ENCODE measurements at places on chromosomes 12 and 14.

DNA sequence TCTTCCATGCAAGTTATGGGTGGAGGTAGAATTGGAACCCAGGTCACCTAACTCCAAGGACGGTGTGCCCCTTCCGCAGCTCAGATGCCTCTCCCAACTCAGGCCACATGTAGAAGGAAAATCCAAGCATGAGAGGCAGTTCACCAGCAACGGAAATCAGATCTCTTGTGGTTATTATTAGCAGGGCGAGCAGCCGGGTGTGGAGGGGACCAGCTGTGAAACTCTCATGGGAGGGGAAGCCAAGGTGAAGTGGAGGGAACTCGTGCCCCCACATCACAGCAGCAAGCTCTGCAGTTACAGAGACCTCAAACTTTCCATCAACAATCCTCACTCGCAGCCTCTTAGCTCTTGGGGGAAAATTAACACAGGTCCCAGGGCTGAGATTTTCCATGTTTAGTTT is 79.7 kb downstream of the KSR2 start:
- no peak for DNase-seq

- peak; percentile 95 for DNase-seq
Observed at GRCh38 chr12:28583701-28584261, 393.5 kb downstream of the CCDC91 start.

GRCh38 chr12:110354172-110354780 is 49.2 kb downstream of the ANAPC7 start:
- no peak for DNase-seq

GRCh38 chr12:80589077-80589476 is 118.4 kb upstream of the MYF6 start:
- no peak for DNase-seq

GRCh38 chr14:59244581-59244980 is 56.1 kb downstream of the DAAM1 start:
- DNase-seq = no peak

DNA sequence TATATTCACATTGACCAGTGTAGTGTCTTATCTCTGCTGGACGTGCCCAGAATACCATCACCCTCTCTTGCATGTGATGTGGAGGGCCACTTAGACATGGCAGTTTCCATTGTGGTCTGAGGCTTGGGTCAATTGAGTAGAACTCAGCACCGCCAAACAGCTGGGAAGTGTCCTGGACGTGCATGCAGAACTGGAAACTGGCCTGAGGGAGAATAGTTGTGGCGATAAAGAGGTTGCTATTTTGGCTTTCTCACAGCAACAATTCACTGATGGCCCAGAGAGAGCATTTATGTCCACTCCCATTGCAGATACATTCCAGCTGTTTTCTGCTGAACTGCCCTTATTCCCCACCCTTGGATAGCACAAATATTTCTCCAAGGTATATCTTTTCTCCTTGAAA is 210.1 kb upstream of the DAAM1 start:
- DNase-seq = peak; percentile 43

DNA sequence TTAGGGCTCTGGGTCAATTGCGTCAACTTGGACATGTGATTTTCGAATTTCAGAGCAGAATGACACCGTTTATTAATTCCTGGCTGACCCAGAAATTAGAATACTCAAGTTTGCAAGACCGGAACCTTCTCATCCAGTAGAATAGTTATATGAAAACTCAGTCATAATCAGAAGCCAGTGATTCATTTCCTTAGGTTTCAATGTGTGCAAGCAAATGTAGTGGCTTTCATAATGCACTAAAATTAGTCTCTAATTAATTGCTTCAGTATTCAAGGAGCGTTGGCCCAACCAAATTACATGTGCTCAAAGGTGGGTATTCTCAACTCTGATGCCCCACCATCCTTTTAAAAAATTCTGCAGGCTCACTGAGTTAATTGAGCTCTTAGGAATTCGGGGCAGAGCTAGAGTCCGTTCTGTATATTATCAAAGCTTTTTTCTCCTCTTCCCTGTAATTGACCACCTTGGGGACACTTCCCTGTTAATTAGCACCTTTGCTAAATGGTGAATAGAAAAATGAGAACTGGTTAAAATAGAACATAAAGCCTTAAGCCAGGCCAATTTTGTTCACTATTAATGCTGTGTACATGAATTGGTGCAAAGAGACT is 55.4 kb downstream of the DAO start:
- DNase-seq = no peak

GRCh38 chr12:120903412-120904196 is 554 bp downstream of the SPPL3 start:
- DNase-seq = no peak

- DNase-seq = no peak
Observed at GRCh38 chr14:105062048-105062433, 3.2 kb downstream of the GPR132 start.

DNA sequence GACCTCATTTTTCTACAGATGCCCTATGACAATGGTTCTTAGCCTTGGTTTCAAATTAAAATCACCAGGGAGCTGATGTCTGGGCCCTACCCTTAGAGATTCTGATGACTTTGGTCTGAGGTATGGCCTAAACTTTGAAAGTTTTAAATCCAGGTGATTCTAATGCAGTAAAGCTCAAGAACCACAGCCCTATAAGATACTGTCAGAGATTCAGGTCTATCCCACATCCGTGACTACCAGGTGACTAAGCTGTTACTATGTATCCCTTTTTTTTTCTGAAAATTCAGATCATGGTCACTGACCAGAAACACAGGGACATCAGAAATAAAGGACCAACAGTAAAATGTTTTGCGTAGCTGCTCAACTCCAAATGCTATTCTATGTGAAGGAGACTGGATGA is 148.8 kb upstream of the BMP4 start:
- no peak for DNase-seq

GRCh38 chr12:72368719-72369422 is 96.7 kb downstream of the TRHDE start:
- no peak for DNase-seq

DNA sequence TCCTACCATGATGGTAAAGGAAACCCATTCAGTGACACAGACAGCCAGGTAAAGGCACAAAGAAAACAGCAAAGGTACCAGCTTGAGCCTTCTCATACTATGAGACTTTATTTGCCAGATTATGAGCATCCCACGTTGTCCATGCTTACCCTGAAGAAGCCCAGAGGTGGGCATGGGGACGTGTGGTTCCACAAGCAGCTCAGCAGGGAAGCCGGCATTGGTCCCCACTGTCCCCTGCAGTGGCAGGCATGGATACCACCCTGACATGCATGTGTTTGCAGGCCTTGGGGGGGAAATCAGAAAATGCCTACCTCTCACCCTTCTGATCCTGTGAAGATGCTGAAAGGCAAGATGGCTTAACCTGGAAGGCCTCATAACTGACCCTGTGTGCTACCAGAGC is 183.1 kb downstream of the PIWIL1 start:
- DNase-seq = no peak

- no peak for DNase-seq
Observed at GRCh38 chr12:87660987-87661774, 368.0 kb downstream of the C12orf50 start.

DNA sequence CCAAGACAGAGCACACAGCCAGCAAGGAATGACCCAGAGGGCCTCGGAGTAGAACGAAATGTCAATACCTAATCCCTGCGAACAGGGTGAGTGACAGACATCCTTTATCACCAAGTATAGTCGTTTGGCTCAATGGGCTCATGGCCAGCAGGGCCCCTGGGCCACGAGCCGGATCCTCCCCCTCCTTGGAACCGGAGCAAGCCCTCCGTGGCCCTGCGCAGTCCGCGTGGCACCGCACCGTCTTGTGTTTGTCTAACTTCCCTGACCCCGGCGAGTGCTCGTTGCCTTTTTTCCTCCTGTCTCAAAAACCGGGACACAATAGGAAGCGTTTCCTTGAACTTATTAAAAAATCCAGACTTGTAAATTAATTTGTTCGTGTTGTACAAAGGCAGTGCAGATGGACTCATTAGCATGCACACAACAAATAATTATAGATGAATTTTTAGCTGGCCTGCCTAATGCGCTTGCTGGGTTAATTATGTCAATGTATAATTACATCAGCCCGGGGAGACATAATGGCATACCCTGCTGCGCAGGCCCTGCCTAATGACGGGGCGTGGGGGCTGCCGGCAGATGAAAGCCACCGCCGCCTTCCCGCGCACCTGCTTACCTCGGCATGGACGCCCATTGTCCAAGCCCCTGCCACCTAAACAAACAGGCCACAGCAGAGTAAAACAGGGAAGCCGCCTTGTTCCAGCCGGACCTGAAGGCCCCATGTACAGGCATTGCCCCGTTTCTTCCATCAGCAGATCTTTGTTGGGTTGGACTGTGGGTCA is 81.6 kb downstream of the PHETA1 start:
- no peak for DNase-seq

GRCh38 chr12:7061138-7061537 is 620 bp downstream of the C1S start:
- DNase-seq = no peak

- DNase-seq = no peak
Observed at GRCh38 chr12:89393551-89394121, 41.3 kb upstream of the DUSP6 start.

- DNase-seq = no peak
Observed at GRCh38 chr12:11895421-11896078, 175.2 kb upstream of the BCL2L14 start.

Measured in AG09309 (cell line).